ENCODE measurements at places on chromosomes 4 and X.

- no peak for DNase-seq
Measured at GRCh38 chr4:127856813-127857447, 23.8 kb upstream of the PLK4 start.

- DNase-seq, result peak; percentile 4
Measured at GRCh38 chrX:83469551-83469950, 38.5 kb upstream of the POU3F4 start.

GRCh38 chr4:139525414-139525813, 30.6 kb downstream of the SETD7 start:
- DNase-seq, result peak; percentile 15

DNA sequence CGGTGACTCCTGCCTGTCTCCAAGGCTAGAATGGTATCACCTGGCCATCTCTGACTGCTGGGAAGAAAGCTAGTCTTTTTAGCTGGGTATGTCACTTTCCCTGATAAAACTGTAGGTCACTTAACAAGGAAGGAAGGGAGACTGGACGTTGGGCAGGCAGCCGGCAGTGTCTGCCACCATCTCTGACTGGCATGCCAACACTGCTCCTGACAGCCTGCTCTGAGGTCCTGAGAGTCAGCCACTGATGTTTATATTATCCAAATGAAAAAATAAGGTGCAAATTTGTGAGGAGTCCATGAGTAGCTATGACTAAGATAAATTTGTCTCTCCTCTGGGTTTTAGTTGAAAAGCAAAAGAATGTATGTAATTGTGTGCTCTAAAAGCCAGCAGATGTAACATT, 77.2 kb downstream of the SNX25 start:
- DNase-seq, result no peak

- DNase-seq, result no peak
Measured at GRCh38 chrX:16278927-16279326, 111.6 kb downstream of the MAGEB17 start.

DNA sequence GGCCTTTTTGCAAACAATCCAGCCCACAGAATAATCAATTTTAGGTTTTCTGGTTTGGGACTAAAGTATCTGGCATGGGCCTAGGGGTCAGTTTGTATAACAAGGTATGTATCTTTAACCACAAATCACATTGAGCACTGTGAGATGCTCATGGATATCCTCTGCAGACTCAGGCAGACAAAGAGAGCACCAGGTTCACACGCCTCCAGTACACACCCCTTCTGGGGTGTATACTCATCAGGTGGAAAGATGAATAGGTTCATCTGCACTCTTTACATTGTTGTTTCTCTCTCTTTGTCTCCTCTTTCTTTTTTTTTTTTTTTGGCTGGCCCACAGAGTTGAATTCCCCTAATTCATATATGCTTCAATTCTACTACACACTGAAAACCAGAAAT, 21.1 kb downstream of the TEC start:
- DNase-seq, result no peak

- no peak for DNase-seq
Measured at GRCh38 chrX:153450949-153451277, 5.1 kb upstream of the TREX2 start.

DNA sequence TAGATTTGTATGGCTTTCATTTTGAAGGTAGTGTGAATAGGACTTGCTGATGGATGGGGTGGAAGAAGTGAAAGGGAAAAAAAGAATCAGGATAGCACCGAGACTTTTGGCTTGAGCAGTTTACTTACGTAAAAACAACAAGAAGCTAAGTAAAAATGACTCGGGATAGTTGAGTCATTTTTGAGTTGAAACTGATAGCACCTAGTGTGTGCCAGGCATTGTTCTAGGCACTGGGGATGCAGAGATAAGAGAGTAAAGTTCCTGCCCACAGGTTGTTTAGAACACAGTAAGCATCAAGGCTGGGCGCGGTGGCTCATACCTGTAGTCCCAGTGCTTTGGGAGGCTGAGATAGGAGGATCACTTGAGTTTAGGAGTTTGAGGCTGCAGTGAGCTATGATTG, 34.7 kb downstream of the ADD1 start:
- no peak for DNase-seq

DNA sequence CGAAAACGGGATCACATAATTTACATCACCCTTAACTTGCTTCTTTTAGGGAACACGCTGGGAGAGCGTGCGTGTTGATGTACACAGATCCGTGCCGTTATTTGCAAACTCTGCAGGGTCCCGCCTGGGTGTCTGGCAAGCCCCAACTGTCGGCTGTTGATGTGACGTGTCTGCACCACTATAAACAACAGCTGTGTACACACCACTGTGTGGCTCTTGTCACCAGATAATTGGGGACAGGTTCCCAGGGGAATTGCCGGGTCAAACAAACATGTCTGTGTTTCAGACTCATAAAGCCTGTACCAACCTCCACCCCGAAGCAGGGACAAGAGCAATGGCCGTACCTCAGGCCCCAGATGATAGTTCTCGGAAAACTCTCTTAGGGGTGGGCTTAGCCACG, 105.0 kb upstream of the AFAP1 start:
- DNase-seq, result no peak

- DNase-seq, result no peak
Measured at GRCh38 chrX:12488771-12489170, 302.4 kb upstream of the PRPS2 start.

DNA sequence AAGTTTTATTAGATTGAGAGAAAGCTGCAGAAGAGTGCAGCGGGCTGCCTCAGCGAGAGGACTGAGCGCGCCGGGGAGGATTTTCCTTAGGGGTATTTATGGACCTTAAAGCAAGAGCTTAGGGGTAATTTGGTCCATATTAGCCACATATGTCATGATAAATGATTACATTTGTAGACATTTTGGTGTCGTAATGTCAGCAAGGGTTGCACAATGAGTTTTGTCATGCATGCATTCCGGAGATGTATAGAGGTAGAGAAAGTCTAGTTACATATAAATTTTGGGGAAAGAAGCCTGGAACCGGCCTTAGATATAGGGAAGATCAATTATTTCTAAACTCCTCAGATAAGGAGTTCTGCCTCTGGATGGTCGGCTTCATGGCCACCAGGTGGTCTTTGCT, 10.0 kb downstream of the MGST2 start:
- DNase-seq, result no peak

GRCh38 chrX:12237131-12237530, 98.9 kb downstream of the FRMPD4 start:
- no peak for DNase-seq

DNA sequence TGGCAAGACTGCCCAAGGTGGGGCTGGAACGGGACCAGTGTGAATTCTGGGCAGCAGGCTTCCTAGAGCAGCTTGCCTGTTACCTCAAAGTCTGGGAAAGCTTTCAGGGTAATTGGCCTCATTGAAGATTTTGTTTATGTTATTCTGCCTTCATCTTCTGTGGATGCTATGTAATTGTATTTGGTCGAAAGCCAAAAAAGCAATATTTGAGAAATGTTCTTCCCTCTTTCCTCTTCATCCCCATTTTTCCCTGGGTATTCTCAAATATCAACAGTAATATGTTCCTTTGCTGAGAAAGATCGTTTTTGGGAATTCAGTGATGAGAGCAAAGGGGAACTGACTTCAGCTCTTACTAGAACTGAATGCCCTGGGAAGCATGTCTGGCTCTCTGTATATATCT, 12.9 kb downstream of the TMEM131L start:
- no peak for DNase-seq

DNA sequence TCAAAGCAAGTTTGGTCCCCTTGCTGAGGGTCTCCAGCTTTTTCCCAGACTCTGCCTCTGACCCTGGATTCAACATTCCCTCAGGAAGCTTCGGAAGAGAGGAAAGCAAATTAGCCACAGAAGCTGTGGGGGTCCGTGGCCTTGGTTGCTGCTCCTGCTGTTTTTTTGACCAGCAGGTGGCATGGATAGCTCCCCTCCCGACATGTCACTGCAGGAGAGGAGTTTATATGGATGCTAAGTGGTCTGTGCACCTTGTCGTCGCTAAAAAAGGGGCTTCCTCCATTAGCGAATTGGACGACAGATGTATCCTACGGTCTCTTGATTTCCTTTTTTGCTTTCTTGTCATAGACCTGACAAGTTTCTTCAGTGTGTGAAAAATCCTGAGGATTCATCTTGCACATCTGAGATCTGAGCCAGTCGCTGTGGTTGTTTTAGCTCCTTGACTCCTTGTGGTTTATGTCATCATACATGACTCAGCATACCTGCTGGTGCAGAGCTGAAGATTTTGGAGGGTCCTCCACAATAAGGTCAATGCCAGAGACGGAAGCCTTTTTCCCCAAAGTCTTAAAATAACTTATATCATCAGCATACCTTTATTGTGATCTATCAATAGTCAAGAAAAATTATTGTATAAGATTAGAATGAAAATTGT, 70.2 kb downstream of the CD38 start:
- no peak for DNase-seq

- no peak for DNase-seq
Measured at GRCh38 chr4:166458756-166459155, 585.7 kb downstream of the TLL1 start.

- no peak for DNase-seq
Measured at GRCh38 chr4:62075521-62075920, 875.4 kb downstream of the ADGRL3 start.

GRCh38 chr4:12912896-12913418, 571.2 kb downstream of the RAB28 start:
- no peak for DNase-seq

- no peak for DNase-seq
Measured at GRCh38 chr4:26806331-26806730, 54.3 kb upstream of the STIM2 start.

DNA sequence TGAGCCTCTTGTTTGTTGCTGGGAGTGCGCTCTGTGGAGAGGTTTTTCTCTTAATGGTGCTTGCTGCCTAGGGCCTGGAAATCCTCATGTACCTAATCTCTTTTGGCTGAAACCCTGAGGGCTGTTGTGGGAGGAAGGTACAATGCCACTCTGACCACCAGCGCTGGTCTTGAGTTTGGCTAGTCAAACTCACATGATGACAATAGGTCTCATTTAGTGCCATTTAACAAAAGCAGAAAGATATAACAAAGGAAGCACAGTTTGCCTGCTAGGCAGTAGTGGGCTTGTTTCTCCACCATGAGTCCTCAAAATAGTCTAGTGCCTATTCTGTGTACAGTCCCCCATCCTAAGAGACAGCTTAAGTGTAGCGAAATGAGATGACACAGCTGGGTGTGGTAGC, 111.3 kb downstream of the TSPAN7 start:
- no peak for DNase-seq

DNA sequence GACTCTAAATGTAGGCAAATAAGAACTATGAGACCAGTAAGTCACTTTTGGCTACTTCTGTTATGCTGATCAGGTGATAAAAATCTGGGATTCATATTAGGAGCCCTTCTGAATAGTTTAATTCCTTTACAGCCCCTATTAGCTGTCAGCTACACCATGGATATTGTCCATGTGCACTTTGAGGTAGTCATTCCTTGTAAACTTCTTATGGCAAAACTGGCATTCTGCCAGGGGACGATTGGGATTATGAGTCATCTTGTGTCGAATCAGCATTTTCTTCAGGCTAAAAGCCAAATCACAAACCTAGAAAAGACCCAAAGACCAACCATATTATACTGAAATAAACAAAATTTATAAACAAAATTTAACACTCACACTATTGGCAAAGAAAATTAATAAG, 227.6 kb downstream of the PRDM5 start:
- DNase-seq, result no peak

DNA sequence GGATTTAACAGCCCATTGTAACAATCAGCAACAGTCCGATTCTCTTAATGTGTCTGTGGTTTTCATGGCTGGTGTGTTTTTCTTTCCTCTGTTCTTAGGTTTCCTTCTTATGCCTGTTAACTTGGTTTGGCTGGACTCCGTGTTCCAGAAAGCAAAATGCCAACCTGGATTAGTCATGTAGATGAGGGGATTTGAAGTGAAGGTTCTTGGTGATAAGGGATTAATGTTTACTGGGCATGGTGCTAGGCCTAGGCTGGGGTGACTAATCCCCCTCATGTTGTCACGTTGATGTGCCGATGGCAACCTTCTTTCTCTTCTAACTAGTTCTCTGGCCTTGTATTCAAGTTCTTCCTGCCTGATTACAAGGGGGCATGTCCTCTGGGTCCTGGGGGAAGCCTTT, 85.9 kb downstream of the REPS2 start:
- DNase-seq, result no peak

DNA sequence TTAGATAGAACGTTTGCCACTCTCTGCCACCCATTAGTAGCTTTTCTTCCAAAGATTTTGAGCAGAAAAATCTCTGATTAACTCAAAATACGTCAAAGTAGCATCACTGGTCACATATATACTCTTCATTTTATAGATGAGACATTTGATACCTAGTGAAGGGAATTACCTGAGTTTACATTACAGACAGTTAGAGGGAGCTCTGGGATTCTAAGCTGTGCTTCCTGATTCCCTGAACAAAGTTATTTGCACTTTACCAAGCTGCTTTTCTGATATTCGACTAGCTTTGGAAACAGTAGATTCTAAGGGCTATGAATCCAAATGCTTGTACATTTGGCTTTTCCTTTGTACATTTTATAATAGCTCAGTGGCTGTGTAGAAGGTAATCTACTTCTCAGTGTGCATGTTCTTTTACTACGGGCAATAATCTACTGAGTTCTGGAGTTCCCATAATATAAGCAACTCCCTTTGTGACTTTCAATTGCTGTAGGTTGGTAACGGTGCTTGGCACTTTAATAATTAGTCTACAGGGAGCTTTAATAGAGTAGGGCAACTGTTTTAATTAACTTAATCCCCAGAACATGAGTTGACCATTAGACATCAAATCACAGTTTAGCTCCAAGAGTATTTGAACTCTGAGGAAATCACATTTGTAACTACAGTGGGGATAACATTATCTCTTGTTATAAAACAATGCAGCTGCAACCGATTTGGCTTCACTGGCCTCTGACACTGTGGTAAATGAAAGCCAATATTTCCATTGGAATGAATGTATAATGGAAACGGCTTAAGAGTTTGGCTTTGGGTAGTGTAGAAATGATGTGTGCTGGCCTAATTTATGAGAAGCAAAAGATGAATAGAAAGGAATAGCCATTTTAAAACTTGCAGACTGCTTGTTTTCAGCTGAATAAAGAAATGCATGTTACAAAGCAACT, 1602.4 kb downstream of the STIM2 start:
- no peak for DNase-seq

DNA sequence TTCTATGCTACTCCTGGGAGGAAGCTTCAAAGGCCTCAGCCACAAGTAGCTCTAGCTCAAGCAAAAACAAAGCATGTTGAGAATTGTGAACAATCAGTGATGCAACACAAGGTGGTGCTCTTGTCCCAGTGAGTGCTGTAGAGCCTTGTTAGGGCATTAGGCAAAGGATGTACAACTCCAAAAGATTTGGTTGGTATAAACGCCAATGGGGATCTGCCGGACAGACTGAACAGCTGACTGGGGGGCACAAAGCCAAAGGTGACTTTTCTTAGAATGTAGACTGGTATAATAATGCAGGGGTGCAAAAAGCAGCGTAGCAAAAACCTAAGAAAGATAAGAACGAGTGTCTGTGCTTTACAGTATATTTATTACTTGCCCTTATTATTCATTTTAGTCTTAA, 62.6 kb upstream of the ALB start:
- no peak for DNase-seq

- DNase-seq, result no peak
Measured at GRCh38 chrX:63738696-63739095, 46.3 kb downstream of the ARHGEF9 start.

GRCh38 chr4:31592293-31592692, 872.1 kb downstream of the PCDH7 start:
- no peak for DNase-seq

Data from CD4-positive, alpha-beta T cell treated with Interleukin-17A for 1 hour (primary cell).